ENCODE measurements at places on chromosomes 12 and 14. TPM values are rescaled to one million over a fixed set of nuclear protein-coding genes. Genes with fewer than 3 reads are reported as not detected.

GRCh38 chr12:95465275-95465674 lies 8.7 kb upstream of the METAP2 start:
- DNase-seq, result no peak

DNA sequence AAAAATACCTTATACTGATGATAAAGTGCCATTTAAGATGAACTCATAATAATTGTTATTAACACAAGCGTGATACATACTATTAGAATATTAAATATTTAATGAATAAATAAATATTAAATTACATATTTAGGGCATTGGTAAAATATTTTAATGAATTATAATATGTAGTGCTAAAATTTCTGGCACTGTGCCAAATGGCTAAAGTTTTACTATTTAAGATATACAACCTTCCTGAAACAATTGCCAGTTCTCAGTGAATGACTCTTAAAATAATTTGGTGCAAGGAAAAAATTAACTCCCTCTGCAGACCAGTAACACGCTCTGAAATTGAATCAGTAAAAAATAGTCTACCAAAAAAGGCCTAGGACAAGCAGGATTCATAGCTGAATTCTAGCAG lies 428.9 kb upstream of the ATXN7L3B start:
- DNase-seq, result no peak

DNA sequence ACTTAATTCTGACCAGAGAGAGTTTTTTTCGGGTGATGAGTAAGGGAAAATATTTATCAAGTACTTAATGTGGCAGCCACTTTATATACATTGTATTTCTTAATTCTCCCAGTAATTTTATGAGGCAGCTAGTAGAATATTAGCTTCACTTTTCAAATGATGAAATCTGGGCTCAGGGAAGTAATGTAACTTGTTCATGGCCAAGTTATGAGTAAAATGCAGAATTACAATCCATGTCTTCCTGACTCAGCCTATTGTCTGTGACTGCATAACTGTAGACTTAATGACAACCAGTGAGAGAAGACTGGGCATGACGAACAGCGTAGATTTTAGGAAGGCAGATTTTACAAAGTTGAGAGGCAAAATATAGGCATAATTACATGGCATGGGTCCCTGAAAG lies 106.7 kb upstream of the MIS18BP1 start:
- DNase-seq, result no peak

GRCh38 chr14:39276005-39276404 lies 42.3 kb downstream of the MIA2 start:
- no peak for DNase-seq

DNA sequence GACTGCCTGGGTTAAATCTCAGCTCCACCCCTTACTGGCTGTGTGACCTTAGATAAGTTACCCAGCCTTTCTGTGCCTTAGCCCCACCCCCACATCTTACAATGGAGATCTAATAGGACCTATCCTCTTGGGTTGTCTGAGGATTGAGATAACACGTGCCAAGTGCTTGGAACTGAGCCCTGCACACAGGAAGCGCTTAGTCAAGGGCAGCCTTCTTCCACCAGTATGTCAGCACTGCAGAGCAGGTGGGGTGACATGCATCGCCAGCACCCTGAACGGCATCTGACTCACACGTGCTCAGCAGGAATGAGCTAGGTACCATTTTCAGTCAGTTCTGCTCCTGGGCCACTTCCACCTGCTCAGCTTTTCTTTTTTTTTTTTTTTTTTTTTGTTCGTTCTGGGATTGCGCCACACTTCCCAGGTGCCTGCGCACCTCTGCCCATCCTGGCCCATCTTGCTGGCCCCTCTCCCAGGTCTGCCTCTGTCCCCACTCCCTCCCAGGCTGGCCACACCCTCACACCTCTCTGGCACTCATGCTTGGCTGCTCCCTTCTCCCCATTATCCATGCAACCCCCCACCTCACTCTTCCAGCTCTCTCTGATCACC lies 19.6 kb downstream of the LGMN start:
- DNase-seq, result no peak

ALDH1L2 gene
- 4.6 TPM for total RNA-seq

PRIMA1 gene
- 5.3 TPM for total RNA-seq

All from sigmoid colon (tissue), 7 donors.